ENCODE measurements at places on chromosomes 5 and 9. TPM values are rescaled to one million over a fixed set of nuclear protein-coding genes. Genes with fewer than 3 reads are reported as not detected.

GRCh38 chr9:86943201-86944113, 3.8 kb downstream of the GAS1 start:
- no peaks in the 10 kb centered on the region for H3K27me3 ChIP-seq
- no peaks in the 10 kb centered on the region for H3K36me3 ChIP-seq
- no peak overlapping the region for H3K27ac ChIP-seq
- no peak for DNase-seq

- no peak overlapping the region for H3K4me3 ChIP-seq
- H3K27ac ChIP-seq = no peak overlapping the region
- no peak for DNase-seq
- H3K27me3 ChIP-seq = no peaks in the 10 kb centered on the region
- no peaks in the 10 kb centered on the region for H3K4me1 ChIP-seq
- H3K36me3 ChIP-seq = peaks cover 48% of the 10 kb centered on the region
Observed at GRCh38 chr5:87404359-87404758, 8.4 kb downstream of the CCNH start.

DNA sequence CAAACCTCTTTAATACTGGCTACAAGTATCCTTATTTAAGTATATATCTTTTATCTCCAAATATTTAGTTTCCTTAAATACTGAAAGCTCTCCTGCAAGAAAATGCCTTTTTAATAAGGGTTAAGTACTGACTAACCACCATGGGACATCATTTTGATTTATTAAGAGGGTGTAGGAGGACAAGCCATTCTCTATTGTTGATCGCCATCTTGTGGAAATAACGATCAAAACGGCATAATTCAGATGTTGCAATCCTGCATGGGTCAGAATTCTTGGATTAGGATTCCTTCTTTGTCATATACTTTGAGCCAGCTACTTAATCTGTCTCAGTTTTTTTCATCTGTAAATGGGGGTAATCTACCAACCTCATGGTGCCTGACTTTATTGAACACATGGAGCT, 28.7 kb upstream of the C5orf46 start:
- peak; percentile 54 for DNase-seq
- no peak overlapping the region for H3K4me3 ChIP-seq
- no peak overlapping the region for H3K27ac ChIP-seq

DNA sequence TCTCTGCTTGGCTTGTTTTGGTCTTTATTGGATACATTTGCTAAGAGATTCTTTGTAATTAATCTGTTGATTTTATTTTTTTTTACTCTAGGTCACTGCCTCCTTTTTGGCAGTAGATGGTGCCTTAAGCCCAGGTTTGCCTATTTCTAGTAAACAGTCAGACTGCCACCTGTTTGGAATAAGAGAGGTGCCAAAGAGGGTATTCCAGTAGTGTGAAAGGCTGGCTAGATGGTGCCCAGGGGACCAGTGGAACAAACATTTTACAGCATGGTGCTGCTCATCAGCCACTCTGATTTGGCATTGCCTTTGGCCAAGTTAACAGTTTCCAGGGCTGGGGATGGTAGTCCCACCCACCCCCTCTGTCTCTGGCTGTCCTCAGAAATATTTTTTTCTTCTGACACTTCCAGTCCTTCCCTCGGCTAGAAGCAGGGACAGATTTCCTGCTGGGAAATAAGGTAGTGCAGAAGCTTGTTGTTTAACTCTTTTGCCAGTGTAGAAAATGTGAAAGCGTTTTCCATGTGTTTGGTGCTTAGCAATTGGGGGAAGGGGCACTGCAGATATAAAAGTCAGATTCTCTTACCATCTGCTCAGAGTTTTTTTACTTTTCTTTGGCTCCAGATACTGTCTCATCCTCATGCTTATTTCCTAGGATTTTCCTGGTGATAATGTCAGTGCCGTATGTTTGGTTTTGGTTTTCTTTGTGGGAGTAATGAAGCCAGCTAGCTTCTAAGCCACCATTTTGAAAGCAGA, 36.6 kb upstream of the FBXL7 start:
- no peaks in the 10 kb centered on the region for H3K27me3 ChIP-seq
- DNase-seq = no peak
- no peaks in the 10 kb centered on the region for H3K4me1 ChIP-seq
- no peak overlapping the region for H3K27ac ChIP-seq
- no peaks in the 10 kb centered on the region for H3K36me3 ChIP-seq
- no peak overlapping the region for H3K4me3 ChIP-seq

- no peaks in the 10 kb centered on the region for H3K4me1 ChIP-seq
- no peak overlapping the region for H3K4me3 ChIP-seq
- H3K27ac ChIP-seq = no peak overlapping the region
- no peak for DNase-seq
Observed at GRCh38 chr5:116626945-116627679, 52.5 kb upstream of the SEMA6A start.

- H3K36me3 ChIP-seq = no peaks in the 10 kb centered on the region
- peak; percentile 59 for DNase-seq
- H3K4me1 ChIP-seq = peaks cover 18% of the 10 kb centered on the region
- no peak overlapping the region for H3K27ac ChIP-seq
- no peaks in the 10 kb centered on the region for H3K27me3 ChIP-seq
Observed at GRCh38 chr9:99040911-99041582, 63.9 kb upstream of the TGFBR1 start.

- no peak overlapping the region for H3K4me3 ChIP-seq
- no peaks in the 10 kb centered on the region for H3K36me3 ChIP-seq
- H3K4me1 ChIP-seq = peaks cover 13% of the 10 kb centered on the region
- H3K27me3 ChIP-seq = no peaks in the 10 kb centered on the region
- H3K27ac ChIP-seq = 0 out of 2 replicates have a peak overlapping the region, but pooled peaks have one; percentile 7
Observed at GRCh38 chr5:51860532-51861018, 477.3 kb downstream of the ISL1 start.

GRCh38 chr5:100901821-100902341, 1.2 kb downstream of the ST8SIA4 start:
- peaks cover 12% of the 10 kb centered on the region for H3K27me3 ChIP-seq
- DNase-seq = peak; percentile 9
- H3K4me3 ChIP-seq = peak overlapping the region; percentile 54
- H3K36me3 ChIP-seq = no peaks in the 10 kb centered on the region
- H3K27ac ChIP-seq = no peak overlapping the region

GRCh38 chr5:117859176-117859575, 1129.2 kb downstream of the DTWD2 start:
- no peak for DNase-seq
- H3K27me3 ChIP-seq = no peaks in the 10 kb centered on the region
- no peaks in the 10 kb centered on the region for H3K4me1 ChIP-seq
- no peak overlapping the region for H3K4me3 ChIP-seq
- no peaks in the 10 kb centered on the region for H3K36me3 ChIP-seq
- H3K27ac ChIP-seq = no peak overlapping the region

- no peak overlapping the region for H3K4me3 ChIP-seq
- DNase-seq = peak; percentile 75
- H3K27ac ChIP-seq = no peak overlapping the region
- H3K4me1 ChIP-seq = no peaks in the 10 kb centered on the region
Observed at GRCh38 chr5:1227667-1228066, 2.5 kb downstream of the SLC6A18 start.

DNA sequence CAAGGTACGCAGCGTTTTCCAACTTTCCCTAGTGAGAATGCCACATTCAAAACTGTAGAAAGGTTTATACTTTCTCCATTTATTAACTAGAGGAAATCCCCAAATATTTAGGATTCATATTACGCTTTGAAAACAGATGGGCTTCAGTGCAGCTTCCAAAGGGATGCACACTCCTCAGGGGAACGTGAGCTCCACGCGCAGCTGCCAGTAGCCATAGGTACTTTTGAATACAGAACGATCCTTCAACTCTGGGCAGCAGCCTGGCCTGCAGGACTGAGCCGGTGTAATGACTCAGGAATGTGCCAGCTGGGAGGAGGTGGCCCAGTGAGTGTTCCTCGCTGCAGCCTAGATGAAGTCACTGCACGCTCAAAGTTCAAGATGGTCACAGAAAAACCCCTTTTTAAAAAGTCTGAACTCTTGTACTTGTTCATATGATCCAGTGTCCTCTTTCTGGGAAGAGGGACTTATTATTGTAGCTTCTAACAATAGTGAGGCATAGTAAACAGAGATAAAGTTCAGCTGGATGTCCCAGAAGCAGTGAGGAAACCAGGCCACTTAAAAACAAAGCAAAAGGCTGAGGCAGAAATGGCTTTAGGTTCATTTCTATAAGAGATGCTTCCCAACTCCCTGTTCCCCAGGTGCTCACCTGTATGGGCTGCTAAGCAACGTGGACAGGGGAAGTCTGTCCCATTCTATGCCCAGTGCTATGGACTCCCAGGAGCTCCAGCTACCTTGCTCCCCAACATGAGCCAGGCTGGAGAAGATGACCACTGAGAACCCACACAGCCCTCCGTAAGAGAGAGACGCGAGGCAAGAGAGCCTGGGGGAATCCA, 130.0 kb downstream of the LHFPL2 start:
- peak overlapping the region; percentile 81 for H3K27ac ChIP-seq
- DNase-seq = peak; percentile 78
- no peak overlapping the region for H3K4me3 ChIP-seq
- peaks cover 24% of the 10 kb centered on the region for H3K4me1 ChIP-seq
- no peaks in the 10 kb centered on the region for H3K27me3 ChIP-seq

- no peaks in the 10 kb centered on the region for H3K4me1 ChIP-seq
- H3K36me3 ChIP-seq = no peaks in the 10 kb centered on the region
- H3K27me3 ChIP-seq = no peaks in the 10 kb centered on the region
- no peak overlapping the region for H3K27ac ChIP-seq
Observed at GRCh38 chr9:35272989-35273388, 111.2 kb downstream of the UNC13B start.

PCSK1 gene
- total RNA-seq = not detected

EPB41L4A gene
- total RNA-seq = 13.4 TPM
